ENCODE measurements at places on chromosomes 6 and 20.
A peak's percentile ranks its signal among the peaks of the same experiment; 100 is the strongest.

DNA sequence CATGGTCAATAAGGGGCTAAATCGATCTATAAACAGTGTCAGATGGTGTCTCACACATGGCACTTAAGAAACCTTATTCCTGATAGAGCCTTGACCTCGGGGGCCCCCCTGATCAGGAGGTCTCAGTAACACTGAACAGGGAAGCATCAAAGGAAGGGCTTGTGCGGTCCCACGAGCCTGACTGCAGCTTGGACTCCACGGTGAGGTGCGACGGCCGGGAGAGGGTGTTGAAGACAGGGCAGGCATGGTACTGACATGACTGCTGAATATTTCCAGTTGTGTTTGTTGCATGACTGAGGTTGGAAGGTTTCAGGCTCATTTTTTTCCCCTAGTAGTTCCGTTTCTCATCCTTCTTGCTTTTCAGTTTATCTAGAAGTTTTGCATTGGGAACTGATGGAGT lies 107.1 kb upstream of the JAG1 start:
- no peak for DNase-seq

- DNase-seq = peak; percentile 16
Measured at GRCh38 chr20:46230801-46231282, 77.5 kb downstream of the CDH22 start.

DNA sequence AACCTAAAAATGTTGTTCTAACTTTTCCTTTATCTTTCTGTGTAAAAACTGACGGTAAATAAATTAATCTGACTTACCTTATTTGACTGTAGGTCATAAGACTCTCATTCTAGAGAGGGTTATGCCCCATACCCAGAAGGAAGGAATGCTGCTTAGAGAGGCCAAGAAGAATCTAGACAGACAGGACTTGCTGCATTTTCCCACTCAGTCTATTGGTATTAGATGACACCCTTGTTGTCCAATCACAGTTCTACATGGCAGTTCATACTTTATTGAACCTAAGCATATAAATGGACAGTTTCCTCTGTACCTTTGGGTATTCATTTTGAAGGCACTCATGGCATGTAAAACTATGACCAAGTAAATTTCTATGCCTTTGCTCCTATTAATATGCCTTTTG lies 359.6 kb upstream of the ID4 start:
- no peak for DNase-seq

GRCh38 chr6:142235791-142236190 lies 66.0 kb upstream of the ADGRG6 start:
- no peak for DNase-seq

DNA sequence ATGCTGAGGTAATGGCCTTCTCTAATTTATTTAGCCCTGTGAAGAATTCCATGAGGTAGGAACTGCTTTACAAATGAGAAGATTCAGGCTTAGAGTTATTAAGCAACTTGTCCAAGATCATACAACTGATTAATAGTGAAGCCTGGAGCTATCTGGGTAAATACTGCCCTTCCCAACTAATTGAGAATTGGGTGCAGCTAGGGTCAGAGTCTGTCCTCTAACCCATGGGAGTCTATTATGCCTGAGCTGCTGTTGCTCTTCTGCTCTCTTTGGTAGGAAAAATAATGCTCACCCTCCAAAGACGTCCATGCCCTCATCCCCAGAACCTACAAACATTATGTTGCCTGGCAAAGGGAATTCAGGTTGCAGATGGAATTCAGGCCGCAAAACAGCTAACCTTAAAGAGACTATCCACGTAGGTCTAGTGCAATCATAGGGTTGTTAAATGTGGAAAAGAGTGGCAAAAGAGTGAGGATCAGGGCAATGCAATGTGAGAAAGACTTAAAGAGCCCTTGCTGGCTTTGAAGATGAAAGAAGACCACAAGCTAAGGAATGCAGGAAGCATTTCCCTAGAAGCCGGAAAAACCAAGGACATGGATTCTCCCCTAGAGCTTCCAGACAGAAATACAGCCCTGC lies 90.1 kb downstream of the SPTLC3 start:
- no peak for DNase-seq

- no peak for DNase-seq
Measured at GRCh38 chr20:44997171-44997570, 30.9 kb downstream of the STK4 start.

DNA sequence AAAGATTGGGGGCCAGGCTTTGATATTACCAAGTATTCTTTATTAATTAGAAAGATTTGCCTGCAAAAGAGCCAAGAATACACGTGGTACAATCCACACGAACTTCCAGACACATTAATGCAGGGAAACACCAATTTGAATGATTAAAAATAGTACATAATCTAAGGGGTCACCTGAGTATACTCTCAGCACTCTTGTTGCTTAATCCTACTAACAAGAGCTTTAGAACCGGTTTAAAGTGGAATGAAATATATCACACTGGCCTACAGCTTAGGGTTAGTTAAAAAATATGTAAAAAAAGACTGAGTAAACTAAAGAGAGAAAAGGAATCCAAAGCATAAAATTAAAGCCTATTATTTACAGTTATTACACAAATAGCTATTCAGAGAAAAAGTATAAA lies 49.0 kb downstream of the COL9A1 start:
- DNase-seq = no peak

GRCh38 chr6:156909212-156910010 lies 132.2 kb downstream of the ARID1B start:
- no peak for DNase-seq
